CD4-positive, alpha-beta T cell treated with Interleukin-15 for 4 hours (primary cell): ENCODE measurements at places on chromosomes 7 and 10.

GRCh38 chr10:61888744-61889143 lies 12.8 kb upstream of the ARID5B start:
- DNase-seq, result no peak

GRCh38 chr7:26375726-26376174 lies 84.1 kb downstream of the SNX10 start:
- no peak for DNase-seq

DNA sequence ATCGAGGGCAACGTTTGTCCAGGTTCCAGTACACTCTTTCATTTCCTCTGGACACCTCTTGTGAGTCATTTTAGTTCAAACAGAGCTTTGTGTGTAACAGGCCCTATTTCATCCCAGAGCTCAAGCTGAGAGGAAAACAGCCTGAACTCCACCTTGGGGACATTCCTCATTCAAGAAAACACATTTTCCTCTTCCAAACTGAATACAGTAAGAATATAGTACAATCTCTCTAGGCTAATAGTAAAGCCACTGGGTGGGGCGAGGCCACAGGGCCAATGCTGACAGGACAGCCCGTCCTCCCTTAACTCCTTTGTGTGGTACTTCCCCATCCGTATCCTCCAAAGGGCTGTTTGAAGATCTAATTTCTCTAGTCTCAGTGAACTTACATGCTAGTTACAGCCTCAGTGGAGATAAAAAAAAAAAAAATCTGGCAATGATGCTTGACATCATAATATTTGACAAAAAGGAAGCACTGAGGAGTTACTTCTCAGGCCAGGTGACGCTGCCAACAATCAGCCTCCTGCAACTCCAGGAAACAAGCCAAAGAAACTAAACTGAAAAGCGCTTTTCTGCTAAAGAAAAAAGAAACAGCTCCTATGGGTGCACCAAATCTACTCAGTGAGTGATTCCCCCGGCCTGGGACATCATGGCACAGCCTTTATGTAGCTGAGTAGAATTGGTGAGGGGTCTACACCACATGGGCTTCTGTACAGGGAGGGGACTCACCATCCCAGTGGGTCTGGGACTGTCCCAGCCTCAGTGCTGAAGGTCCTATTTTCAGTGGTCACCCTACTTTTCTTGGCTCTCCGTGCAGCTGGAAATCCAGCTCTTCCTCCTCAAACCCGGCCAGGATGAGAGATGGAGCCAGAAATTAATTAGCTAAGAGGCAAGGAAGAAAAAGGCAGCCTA lies 238.2 kb upstream of the NEBL start:
- DNase-seq, result no peak

DNA sequence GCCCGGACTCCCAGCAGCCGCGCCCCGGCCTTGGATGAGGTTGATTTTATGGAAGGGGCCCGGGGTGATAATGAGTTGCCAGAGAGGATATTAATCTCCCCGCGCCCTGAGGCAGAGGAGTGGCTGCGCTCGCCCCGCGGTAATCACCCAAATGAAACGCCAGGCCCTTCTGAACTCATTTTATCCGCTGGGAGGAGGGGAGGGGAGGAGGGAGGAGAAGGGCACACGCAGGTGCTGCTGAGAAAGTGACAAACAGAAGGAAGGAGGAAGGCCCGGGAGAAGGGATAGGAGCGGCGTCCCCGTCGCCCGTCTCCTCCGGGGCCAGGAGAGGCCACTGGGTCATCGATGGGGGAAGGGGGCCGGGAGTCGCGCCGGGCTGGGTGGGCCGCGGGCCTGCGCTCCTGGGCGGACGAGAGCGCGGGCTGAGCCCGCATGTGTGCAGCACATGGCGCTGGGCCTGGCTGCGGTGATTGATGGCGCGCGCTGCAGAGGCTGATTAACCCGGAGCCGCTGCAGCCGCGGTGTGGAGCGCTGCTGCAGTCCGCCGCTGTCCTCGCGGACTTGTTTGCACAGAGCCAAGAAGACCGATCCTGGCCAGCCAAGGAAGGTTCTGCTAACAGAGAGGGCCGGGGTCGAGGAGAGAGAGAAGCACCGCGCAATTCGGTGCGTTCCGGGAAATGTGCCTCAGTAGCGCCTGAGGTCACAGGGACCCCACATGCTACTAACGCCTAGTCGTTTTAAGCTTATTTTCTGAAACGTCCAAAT lies 6.5 kb downstream of the MNX1 start:
- DNase-seq, result no peak

- DNase-seq, result no peak
Observed at GRCh38 chr10:107814865-107815487, 650.5 kb upstream of the SORCS1 start.

DNA sequence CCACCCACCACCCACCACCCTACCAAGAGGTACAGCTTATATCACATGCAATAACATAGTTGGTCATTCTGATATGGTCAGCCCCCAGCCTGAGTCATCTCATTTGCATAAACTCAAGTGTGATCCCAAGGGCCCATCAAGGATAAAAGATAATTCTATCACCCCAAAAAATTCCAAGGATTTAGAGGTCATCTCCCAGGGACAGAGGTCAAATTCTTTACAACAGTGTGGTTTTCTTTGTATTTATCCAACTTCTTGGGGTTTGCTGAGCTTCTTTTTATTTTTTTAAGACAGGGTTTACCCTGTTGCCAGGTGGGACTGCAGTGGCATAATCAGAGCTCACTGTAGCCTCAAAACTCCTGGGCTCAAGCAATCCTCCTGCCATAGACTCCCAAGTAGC lies 9.4 kb upstream of the GTPBP10 start:
- DNase-seq, result no peak

DNA sequence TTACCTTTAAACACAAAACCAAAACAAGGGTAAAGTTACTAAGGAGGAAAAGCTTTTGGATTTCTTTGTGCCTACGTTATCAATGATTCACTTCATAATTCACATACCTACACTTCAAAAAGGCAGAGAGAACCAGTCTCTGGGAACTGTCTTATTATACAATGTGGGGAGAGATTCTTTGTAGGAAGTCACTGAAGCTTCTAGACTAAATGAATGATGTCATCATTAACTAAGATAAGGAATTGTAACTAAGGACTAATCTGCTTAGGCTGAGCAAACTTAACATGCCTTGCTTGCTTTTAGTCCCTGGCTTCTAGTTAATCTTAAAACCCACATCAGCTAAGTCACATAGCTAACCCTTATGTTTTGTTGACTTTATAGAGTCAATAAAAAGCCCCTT lies 771.2 kb downstream of the NXPH1 start:
- no peak for DNase-seq

DNA sequence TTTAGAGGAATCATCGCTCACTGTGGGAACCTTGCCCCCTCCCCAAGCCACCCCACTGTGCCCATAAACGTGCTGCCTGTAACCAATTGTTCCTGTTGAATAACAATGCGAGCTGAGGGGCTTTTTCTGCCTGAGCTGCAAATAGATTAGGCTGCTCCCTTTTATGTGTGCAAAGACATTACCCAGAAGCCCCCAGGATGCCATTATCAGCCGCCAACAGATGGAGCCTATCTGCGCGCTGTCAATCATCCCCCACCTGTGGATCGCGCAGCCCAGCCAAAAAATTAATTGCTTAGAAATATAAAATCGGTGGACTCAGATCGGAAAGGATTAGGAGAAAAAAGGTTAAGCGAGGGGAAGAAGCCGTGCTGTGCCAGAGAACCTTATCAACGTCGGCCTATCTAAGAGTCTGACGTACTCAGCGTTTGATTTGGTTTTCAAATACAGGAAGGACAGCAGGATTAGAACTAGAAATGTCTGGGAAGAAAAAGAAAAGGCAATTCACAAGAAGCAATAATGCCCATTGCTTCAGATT lies 167.3 kb upstream of the MYO3A start:
- no peak for DNase-seq

GRCh38 chr10:48792687-48793096 lies 108.0 kb downstream of the WDFY4 start:
- DNase-seq, result no peak

- DNase-seq, result no peak
Observed at GRCh38 chr10:70497120-70497545, 18.6 kb downstream of the PALD1 start.

- no peak for DNase-seq
Observed at GRCh38 chr10:49426490-49427360, 30.8 kb upstream of the DRGX start.

DNA sequence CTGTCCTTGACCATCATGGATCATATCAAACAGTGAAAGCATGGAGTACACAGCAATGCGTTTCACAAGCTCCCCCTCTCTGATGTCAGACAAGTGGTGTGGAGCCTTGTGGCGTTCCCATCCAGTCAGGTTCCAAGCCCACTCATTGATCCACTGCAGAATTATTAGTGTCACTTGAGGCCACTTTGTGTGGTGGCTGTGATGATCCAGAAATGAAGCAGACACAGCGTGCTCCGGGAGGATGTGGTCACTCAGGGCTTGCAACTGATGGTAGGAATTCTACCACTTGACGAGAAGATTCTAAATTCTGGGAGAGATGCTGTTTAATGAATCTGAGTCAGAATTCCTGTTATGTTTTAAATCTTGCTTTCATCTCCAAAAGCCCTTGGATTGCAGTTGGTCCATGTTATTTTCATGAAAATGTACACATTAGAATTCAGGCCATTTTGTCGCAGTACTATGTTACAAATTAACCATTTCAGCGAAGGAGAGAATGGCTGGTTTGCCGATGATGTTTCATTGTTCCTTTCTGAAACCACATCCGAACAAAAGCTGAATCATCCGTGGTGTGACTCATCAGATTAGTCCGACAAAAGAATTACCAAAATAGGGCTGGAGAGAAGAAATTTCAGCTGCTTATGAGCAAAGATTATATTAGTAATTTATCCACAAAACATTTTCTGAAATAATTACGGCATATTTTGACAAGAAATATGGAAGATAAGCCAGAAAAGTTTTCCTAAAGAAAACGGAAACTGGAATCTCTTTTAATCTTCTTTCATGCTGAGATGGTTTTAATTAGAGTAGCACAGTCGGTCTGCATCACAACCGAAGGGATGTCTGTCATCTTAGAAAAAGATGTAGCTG lies 48.1 kb downstream of the INSYN2A start:
- DNase-seq, result no peak

DNA sequence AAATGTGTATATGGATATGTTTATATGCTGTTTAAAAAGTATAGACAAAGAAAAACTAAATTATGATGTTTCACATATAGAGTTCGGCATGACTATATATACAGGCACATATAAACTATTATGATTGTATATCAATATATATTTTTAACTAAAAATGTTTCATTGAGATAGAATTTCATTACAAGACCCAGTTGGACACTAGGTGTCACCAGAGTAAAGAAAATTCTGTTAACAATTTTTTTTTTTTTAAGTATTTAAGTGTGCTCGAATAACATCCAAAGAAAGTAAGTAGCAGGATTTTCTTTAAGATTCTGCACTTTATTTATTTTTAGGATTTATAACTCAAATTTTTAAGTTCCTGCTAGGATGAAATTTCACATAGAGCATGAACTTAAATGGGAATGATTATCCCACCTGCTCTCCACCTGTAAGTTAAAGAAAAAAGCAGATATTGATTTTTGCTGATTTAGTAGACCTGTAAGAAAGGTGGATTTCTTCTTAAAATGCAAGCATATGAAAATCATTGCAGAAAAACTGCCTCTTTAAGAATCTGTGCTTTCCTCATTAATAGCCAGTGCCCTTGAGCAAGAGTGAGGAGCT lies 961.5 kb downstream of the PCDH15 start:
- no peak for DNase-seq

DNA sequence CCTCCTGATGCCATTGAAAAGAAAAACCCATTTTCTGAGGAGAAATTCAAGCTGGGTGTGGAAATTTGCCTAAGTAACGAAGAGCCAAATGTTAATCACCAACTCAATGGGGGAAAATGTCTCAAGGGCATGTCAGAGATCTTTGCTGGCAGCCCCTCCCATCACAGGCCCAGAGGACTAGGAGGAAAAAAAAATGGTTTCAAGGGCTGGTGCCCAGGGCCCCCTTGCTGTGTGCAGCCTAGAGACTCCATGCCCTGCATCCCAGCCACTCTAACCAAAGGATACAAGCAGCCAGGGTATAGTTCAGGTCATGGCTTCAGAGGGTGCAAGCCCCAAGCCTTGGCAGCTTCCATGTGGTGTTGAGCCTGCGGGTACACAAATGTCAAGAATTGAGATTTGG lies 106.3 kb downstream of the ALOX5 start:
- DNase-seq, result no peak

GRCh38 chr10:99395750-99396445 lies 34.5 kb downstream of the GOT1 start:
- DNase-seq, result no peak

DNA sequence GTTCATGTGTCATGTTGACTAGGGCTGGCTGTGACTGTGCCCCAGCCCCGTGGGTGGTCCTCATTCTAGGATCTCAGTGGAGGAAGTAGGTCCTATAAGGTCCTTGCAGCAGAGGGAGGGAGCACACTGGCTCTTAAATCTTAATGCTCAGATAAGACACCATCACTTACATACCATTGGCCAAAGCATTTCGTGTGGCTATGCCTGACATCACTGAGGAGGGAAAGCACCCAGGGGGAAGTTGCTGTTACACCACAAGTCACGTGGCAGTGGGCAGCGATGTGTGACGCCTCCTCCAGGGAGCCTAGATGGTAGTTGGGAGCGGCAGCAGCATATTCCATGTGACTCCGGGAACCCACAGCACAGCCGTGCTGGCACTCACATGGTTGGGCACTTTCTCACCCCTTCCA lies 224.7 kb upstream of the SH2B2 start:
- no peak for DNase-seq

DNA sequence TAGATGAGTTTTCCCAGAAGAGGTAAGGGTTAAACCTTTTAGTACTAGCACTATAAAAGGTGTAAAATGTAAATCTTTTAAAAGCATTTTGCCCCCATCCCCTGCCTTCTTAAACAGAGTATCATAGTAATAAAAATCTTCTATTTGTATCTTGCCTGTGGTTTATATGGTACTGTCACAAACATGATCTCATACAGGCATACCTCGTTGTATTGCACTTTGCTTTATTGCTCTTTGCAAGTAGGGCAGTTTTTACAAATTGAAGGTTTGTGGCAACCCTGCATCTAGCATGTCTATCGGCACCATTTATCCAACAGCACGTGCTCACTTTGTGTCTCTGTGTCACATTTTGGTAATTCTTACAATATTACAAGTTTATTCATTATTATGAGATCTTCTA lies 198.8 kb upstream of the YAE1 start:
- no peak for DNase-seq

- DNase-seq, result no peak
Observed at GRCh38 chr10:14235566-14236195, 95.0 kb downstream of the FRMD4A start.

DNA sequence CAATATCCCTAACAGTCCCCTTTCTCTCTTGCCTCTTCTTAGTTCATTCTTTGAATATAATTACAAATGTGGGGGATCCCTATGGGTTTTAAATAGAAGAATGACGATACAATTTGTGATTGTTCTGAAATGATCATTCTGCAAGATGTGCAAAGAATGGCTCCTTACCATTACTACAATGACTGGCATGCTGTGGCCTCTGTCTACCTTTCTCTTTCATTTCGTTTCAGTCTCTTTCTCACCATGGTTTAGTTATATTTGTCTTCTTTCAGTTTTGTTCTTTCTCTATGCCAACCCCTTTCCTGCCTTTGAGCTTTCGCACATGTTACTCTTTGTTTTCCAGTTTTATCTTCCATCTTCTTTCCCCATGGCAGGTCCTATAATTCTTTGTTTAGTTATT lies 176.5 kb downstream of the SUGCT start:
- no peak for DNase-seq
